Activated CD4-positive, alpha-beta memory T cell treated with anti-CD3 and anti-CD28 coated beads, Interleukin-2, amount 10 ng/mL, durations not matched to agents 7 days and 5 days (primary cell): ENCODE measurements at places on chromosomes 3 and 15. TPM values are rescaled to one million over a fixed set of nuclear protein-coding genes. Genes with fewer than 3 reads are reported as not detected.

The TXNRD3 gene
- 0.30 TPM for total RNA-seq

The FAM43A gene
- total RNA-seq, result 4.3 TPM

The OSBPL10 gene
- 1.6 TPM for total RNA-seq

The FGD5 gene
- not detected for total RNA-seq

The OXNAD1 gene
- total RNA-seq, result 27.1 TPM

The POMGNT2 gene
- 6.4 TPM for total RNA-seq
